CD4-positive, alpha-beta T cell treated with Interleukin-6 at 100 ng/mL for 8 hours (primary cell): ENCODE measurements at places on chromosomes 5 and 9.

DNA sequence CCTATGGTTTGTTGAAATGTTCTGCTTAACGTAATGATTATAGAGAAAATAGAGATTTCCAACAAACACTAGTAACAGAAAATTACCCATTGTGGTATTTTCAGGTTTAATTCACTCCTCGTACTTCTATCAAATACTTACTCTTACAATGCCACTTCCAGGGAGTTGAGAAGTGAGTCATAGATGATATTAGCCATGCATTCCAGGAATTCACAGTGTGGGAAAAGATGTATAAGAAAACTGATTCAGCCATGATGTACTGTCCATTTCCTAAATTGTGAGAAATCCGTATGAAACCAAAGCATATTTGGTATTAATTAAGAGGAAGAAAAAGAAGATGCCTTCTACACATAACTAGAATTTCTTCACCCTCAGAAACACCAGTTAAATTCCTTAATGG, 1854.6 kb upstream of the WWC1 start:
- no peak for DNase-seq

DNA sequence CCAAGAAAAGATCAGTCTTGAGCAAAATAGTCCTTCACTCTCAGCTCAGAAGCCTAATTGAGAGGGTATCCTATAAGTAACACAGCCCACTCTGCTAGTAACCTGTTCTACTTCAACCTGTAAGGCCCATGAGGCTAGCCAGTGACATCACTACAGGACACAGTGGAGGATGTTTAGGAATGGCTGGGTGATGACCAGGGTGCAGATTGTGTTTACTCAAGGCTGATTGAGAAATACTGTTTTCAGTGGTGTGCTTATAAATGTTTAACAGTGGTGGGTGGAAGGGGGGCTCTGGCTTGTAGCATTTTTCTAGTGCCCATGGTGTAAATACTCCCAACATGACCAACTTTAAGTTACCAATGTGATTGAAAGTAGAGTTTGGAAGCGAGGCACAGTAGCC, 159.8 kb upstream of the CCDC152 start:
- DNase-seq, result no peak

GRCh38 chr9:118609355-118610044, 759.7 kb downstream of the BRINP1 start:
- no peak for DNase-seq

GRCh38 chr9:107409581-107410389, 79.8 kb downstream of the KLF4 start:
- DNase-seq, result no peak
